ENCODE measurements at places on chromosomes 6 and 20. TPM values are rescaled to one million over a fixed set of nuclear protein-coding genes. Genes with fewer than 3 reads are reported as not detected.

Gene ITPA
- polyA plus RNA-seq = 64.6 TPM

Gene RPP40
- polyA plus RNA-seq = 12.2 TPM

Gene STK4
- 15.8 TPM for polyA plus RNA-seq

Gene SNAI1
- 4.4 TPM for polyA plus RNA-seq

Gene ADGRF5
- polyA plus RNA-seq = 8.3 TPM

Gene ID4
- polyA plus RNA-seq = 41.6 TPM

Gene TTBK1
- polyA plus RNA-seq = 3.8 TPM

Gene EDN3
- 17.7 TPM for polyA plus RNA-seq

Gene DIDO1
- 51.6 TPM for polyA plus RNA-seq

Gene PTGIS
- polyA plus RNA-seq = 13.5 TPM

Gene MUC21
- polyA plus RNA-seq = not detected

Gene NMBR
- polyA plus RNA-seq = 0.09 TPM

Gene RAET1E
- 0.61 TPM for polyA plus RNA-seq

DNA sequence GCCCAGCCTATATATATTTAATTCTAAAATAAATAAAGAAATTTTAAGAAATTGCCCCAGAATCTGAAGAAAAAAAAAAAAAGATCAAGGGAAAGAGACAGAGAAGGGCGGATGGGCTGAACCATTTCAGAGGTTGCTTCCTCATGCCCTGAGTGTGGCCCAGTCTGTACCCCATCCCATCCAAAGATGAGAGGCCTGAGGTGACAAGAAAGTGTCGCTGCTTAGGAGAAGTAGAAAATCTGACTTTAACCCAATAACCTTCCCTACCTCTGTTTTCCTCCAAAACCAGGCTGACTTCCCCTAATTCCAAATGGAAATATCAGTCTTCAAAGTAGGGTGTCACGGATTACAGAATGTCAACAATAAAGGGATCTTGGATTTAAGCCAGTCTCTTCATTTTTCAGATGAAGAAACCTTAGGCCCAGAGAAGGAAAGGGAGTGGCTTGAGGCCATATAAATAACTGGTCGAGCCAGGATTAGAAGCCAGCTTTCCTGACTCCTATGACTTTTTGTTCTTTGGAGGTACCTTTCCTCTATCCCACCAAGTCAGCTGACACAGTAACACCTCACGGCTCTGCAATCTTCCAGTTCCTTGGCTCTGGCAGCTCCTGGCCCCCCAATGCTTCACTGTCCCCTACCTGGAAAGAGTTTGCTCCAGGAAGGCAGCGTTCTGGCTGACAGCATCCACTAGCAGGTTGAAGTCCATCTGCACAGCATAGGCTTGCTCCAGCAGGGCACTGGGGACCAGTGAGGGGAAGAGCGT, 10.1 kb downstream of the GSS start:
- DNase-seq = peak; percentile 43

GRCh38 chr6:69735027-69735426, 61.8 kb downstream of the LMBRD1 start:
- DNase-seq = no peak

DNA sequence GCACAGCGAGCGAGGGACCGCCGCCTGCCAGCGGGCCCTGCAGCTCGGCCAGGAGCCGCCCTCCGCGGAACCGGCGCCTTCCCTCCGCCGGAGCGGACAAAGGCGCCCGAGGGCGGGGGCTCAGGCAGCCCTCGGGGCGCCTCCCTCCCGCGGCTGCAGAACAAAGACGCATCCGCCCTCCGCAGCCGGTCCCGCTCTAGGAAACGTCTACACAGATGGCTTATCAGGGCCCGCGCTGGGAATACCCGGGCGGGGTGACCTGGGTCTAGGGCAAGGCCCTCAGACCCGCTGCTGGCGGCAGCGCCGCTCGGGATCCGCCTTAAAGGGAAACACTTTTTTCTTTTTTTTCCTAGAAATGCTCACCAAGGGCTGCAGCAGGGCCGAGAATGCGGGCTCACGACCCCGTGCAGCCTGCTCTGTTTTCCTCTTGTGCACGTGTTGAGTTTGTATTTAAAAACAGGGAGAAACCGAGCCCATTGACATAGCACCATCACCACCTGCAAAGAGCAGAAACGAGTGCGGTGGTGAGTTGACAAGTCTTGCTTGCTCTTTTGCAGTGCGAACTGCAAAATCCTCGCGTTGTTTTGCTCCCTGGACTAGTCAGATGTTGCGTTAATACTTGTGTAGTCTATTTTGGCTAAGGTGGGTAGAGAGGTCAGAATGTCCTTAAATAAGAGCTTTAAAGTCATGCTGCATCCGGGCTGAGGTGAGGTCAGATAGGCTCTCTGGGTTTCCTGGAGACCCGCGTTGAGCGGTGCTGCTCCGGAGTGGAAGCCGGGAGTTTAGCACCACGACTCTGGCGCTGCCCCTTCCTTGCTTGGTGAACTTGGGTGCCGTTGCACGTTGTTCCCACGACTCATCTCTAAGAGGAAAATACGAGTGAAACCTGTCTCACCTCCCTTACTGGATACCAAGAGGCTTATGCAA, 1.1 kb upstream of the RPS6KA2 start:
- DNase-seq = peak; percentile 35

GRCh38 chr6:144757730-144758129, 472.6 kb downstream of the UTRN start:
- DNase-seq = no peak

DNA sequence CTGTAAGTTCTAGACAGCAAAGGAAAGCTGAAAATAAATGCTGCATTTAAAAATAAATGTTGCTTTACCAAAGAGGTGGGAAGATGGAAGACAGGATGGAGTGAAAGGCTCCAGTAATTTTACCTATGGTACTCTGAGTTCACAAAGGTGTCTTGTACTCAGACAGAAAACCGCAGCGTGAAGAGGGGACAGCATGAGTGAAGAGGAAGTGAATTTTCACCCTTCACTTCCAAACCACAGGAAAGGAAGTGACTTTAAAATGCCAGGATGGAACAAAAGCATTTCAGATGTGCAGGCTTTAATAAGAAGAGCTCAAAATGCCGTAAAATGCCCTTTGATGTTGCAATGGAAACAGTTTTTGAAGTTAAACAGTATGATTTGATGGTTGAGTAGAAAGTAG, 91.2 kb upstream of the TINAG start:
- DNase-seq = no peak

DNA sequence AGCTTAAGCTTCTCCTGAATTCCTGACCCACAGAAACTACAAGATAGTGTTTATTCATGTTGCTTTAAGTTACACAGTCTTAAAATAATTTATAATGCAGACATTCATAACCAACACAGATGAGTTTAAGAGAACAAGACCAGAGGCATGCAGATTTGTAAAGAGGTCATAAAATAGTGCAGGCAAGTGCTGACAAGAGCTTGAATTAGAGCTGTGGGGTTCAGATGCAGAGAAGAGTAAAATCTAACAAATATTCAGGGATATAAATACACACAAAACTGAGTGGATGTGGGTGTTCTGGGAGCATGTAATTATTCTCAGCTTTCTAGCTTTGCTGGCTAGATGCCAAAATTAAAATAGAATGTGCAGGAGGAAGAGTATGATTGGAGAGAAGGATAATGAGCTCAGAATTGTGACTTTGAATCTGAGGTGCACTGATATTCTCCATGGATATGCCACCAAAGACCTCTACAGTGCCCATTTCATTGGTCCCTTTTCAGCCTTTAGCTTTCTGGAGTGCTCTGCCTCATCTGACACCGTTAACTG, 291.9 kb upstream of the SGK1 start:
- no peak for DNase-seq

DNA sequence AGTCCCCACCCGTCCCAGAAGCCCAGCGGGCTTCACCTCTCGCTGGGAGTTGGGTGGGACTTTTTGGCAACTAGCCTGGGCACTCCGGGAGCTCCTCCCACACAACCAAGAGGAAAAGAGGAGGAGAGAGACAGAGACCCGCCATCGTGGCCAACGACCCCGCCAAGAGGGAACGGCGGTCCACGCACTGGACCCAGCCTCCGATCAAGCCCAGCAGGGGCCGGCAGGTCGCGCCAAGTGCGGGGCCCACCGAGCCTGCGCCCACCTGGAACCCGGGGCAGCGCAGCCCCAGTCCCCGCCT, 3.0 kb upstream of the TMEM14C start:
- DNase-seq = peak; percentile 31

- DNase-seq = no peak
Measured at GRCh38 chr6:29183594-29183993, 12.9 kb downstream of the OR2J2 start.

GRCh38 chr20:62298577-62299249, 4.1 kb upstream of the ADRM1 start:
- no peak for DNase-seq

GRCh38 chr6:113315879-113316278, 541.3 kb upstream of the MARCKS start:
- no peak for DNase-seq

GRCh38 chr20:25282796-25283195, 34.9 kb downstream of the PYGB start:
- DNase-seq = no peak

GRCh38 chr6:130779658-130780033, 47.6 kb upstream of the SMLR1 start:
- no peak for DNase-seq

GRCh38 chr20:23766531-23766930, 15.8 kb upstream of the CST1 start:
- DNase-seq = no peak

DNA sequence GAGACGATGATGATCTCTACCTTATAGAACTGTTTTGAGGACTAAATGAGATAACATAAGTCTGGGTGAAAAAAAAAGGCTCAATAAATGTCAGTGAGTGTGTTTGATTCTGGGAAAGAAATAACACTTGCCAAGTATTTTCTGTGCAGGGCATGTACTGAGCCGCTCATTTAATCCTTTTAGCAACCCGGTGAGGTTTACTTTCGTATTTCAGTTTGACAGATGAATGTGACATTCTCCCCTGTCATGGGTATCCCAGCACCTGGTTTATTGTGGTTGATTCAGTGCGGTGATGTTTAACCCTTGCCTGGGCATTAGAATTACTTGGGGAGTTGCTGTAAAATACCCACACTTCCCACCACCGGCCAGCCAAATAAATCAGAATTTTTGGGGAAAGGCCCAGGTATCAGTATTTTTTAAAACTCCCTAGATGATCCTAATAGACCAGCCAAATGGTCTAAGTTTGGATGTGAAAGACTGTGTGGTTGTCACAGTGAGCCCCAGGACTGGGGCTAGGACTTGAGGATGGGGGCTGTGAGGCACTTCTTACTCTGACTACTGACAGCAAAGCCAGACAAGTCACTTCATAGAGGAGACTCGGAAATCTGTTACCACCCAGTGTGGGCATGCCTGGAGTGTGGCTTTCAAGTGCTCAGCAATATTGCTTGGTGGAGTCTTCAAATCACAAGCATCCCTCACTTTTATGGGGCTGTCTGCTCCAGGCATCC, 100.2 kb upstream of the KCNG1 start:
- no peak for DNase-seq

GRCh38 chr20:53221731-53222130, 249.6 kb downstream of the TSHZ2 start:
- DNase-seq = no peak

- DNase-seq = no peak
Measured at GRCh38 chr6:123925842-123926399, 122.3 kb downstream of the NKAIN2 start.

DNA sequence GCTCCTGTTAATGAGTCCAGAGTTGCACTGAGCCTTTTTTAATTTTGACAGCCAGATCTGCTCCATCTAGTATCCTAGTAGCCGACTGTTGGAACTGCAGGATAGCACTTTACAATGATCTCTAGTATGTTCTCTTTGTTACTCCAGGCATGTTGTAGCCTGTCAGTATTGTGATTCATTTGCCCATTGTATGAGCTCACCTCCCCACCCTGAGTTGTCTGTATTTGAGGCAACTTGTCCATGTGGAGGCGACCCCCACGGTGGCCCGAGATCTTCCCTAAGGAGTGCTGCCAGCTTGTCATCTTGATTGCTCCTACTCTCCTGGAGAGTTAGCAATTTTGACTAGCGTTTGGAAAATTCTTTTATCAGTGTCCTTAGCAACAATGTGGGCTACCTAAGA, 67.2 kb downstream of the DHX35 start:
- DNase-seq = no peak

GRCh38 chr6:30378290-30378937, 33.5 kb downstream of the RPP21 start:
- peak; percentile 31 for DNase-seq

DNA sequence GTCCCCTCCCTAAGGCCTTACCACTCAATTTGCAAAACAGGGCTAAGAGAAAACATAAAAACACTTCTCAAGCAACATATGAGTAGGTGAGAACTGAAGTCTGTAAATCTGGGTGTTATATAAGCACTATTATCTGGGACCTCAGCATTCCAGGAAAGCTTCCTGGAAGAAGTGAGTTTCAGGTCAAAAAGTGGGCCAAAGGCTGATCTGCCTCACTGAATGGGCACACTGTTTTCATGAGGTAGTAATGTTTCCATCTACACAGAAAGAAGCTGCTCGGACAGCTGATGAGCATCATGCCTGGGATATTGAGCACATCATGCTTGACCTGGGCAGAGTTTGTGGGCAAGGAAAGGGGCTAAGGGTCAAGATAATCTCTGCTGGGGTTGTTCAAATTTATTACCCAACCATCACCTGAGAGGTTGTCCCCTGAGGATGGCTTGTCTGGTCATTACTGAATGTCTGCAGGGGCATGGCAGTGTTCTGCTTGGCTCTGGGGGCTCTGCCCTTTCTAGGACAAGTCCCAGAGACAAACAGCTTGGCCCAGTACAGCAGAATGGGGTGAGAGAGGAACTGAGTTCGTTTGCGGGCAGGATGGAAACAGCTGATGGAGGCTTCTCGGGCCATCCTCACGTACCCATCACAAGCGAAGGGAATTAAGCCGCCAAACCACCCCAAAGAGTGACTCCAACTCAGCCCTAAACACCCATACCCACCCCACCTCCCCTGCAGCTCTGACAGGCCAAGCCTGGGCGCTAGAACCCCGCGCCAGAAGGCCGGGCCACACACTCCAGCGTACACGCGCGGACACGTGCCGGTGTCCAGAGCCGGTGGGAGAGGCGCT, 1.2 kb upstream of the SYNJ2 start:
- DNase-seq = no peak
